CD4-positive, alpha-beta T cell treated with Interferon alpha-2 for 1 hour (primary cell): ENCODE measurements at places on chromosomes 12 and 14.

DNA sequence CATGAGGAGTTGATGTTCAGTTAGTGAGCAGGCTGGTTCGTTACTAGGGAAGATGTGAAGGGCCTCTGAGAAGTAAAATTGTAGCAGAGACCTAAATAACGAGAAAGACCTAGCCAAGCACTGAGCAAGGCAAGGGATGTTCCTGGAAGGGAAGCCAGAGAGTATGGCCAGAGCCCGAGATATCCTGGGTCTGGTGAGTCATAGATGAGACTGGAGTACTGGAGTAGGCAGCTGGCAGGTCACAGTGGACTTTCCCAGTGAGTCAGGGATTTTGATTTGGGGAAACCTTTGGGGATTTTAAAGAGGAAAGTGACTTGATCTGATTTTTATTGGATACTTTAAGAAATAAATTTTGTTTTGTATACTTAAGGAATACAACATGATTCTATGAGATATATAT lies 369.0 kb downstream of the DIO2 start:
- DNase-seq: no peak

DNA sequence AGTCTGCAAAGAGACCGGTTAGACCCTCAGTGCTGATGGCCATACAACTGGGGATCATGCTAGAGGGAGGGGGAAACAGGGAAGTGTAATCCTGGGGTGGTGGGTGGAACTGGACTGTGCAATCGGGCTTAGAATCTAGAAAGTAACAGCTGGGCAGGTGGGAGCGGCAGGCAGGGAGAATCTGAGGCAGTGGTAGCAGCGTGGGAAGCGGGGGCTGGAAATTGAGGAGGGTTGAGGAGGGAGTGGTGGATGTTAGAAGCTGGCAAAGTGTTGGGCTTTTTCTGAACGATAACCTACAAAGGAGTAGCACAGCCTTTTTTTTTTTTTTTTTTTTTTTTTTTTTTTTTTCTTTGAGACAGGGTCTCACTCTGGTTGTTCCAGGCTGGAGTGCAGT lies 3.1 kb upstream of the IGFBP6 start:
- no peak for DNase-seq

DNA sequence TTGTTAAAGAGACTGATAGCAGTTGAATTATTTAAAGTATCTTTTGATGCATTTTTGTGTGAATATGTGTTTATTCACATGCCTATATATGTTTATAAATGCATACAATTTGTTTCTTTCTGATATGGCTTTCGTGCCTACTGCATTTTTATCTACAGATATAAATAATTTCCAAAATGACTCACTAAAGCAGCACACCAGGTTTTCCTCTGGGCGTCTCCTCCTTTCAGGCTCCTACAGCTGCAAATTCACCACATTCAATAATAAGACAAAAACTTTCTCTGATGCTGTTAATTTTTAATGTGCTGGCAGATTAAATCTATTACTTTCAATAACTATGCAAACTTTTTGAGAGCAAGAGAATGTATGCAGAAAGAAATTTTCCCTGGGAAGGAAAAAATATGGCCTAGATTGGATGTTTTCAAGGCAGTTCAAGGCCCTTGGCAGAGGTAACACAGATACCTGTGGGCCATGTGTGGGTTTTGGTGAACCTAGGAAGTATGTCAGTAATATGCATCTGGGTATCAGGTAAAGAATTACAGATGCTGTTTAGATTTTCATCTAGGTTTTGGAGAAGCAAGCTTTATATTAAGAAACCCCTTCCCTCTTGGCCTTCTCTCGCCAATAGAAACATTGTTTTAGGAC lies 381.8 kb downstream of the EGLN3 start:
- no peak for DNase-seq

GRCh38 chr14:81401420-81402122 lies 1.4 kb upstream of the STON2 start:
- DNase-seq: no peak

- DNase-seq: peak; percentile 7
These were observed 20.3 kb upstream of the SYCP3 start for GRCh38 chr12:101759396-101760047.

DNA sequence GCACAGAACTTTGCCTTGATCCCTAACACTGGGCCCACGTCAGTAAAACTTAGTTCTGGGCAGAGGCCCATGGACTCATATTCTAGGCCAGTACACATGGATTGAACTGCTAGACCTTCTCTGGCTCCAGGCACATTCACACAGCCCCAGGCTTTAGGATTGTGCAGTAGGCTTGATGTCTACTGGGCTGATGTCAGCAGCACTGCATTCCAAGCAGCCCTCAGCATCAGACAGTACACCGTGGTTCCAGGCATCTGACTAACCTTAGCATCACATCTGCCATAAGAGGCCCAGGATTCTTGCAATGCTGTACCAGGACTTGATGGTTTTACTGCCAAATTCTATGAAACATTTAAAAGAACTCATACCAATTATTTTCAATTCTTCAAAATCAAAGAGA lies 301.9 kb downstream of the CCER1 start:
- DNase-seq: no peak

GRCh38 chr14:90986510-90986909 lies 73.9 kb downstream of the RPS6KA5 start:
- no peak for DNase-seq

DNA sequence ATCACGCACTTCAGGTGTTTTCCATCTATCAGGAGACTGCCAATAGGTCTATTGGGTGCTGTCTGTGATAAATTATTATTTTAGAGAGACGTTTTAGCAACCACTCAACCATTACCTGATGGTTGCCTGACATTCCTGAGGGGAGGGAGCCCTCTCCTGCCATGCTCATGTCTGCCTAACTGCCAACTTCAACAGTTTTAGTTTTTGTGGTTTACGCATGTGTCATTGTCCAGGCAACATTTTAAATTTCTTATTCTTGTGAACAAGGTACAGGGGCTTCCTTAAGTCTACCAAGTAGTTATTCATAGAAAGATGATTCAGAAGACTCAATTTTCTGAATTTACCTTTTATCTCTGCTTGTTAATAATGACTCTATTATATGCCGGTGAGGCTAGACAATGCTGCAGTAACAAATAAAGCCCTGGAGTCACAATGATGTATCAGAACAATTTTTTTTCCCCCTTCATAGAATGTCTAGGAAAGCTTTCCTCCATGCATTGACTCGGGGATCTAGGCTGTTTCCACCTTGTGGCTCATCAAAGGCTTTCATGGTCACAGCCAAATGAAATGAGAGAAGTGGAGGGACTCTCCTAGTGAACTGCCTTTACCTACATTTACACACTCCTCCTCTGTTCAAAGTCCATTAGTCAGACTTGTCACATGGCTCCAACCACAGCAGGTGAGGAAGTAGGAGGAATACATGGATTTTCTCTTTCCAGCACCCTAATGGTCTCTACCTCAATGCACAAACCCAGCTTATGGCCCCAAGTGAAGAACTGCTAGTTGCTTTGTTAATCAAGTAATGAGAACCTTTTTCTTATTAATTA lies 225.8 kb downstream of the CRADD start:
- no peak for DNase-seq

DNA sequence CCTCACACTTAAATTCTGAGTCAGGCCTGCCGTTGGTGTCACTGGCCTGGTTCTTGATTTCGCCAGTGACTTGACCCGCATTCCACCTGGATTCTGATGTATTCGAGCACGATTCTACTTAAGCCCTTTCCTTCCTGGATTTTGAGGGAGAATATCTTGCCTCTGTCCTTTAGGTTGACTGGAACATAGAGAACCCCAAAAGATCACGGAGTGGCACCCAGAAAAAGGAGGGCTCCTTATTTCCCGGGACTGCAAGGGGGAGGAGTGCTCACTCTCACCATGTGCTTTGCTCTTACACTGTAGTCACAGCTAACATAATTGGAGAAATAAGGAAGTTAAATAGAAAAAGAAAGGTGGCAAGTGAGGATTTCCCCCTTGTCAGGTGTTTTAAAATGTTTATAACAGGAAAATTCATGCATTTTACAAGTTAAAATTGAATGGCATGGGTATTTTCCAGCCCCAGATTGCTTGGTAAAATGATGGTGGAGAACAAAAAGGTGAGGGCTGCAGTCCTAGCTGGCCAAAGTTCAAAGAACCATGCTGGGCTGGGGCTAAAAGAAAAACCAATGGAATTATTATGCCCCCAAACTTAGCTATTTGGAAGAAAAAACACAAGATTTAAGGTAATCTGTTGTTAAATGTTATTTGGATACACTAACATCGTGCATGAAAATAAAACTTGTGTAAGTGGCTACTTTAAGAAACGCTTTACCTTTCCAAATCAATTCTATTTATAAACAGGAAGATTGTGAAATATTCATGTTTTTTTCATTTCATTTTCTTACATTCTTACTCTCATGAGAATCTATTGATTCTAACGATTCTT lies 8.9 kb downstream of the FOXA1 start:
- DNase-seq: no peak

GRCh38 chr12:92511786-92512185 lies 191.0 kb upstream of the PLEKHG7 start:
- DNase-seq: no peak

DNA sequence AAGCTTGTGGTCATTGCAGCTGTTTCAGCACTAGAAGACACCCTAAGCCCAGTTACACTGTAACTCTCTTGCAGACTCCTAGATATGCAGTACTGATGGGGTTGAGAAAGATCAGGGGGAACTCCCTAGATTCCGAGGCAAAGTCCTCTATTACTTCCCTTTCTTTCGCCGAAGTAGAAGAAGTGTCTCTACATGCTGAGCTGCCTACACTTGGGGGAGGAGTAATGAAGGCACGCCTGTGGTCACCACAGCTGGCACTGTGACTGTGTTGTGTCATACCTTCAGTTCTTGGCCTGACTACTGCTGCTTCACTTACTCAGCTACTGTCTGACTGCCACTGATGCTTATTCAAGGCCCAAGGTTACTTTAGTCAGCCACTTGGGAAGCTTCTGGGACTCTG lies 35.1 kb upstream of the RPL10L start:
- DNase-seq: no peak

- DNase-seq: no peak
These were observed 194.2 kb upstream of the ABCD2 start for GRCh38 chr12:39813776-39814175.
